ENCODE measurements at places on chromosomes 12 and 14.

GRCh38 chr14:64059454-64060198 is 206.8 kb downstream of the SYNE2 start:
- no peak for DNase-seq

DNA sequence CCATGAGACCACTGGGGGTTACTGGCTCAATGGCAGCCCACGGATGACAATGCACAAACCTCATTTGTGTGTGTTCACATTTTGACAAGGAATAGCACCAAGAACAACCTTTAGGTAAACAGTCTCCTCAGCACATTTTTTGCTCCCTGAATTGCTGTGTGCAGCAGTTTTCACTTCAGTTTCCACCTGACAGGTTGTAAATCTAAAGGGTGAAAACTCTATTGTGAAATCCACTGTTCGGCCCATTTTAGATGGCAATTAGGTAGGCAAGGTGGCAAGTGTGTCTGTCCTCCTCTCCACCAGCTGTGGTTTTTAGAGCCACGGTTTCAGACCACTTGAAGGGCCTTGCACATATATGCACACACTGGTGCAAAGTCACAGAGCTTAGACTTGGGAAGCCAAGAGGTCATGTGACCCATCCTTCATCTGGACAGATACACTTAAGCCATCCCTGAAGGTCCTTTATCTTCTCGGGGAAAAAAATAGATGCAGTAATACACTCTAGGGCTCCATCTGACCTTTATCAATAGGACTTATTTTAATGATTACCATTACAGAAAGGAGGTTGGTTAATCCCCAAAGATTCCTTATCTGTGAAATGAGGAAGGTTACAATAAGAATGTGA is 23.2 kb downstream of the HAL start:
- DNase-seq: no peak

DNA sequence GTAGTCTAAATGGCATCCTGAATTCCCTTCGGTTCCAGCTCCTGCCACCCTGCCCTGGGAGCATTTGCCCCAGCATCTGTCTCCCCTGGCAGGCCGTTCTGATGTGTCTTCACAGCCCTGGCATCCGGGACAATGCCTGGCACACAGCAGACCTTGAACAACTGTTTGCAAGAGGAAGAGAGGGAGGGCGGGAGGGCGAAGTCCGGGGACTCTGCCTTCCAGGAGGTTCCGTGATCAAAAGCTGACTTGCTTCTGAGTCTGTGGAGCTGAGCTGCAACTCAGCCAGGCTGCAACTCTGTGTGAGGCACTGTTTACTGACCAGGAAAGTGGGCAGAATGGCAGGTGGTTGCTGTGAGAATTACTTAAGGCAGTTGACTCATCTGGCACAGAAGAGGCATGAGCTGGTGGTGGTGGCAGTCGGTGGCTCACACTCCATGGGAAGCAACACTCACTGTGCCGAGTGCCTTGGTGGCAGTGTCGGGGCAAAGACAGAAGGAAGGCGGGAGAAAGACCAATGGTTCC is 61.1 kb upstream of the DLK1 start:
- DNase-seq: no peak

GRCh38 chr12:79535751-79536150 is 155.0 kb downstream of the PAWR start:
- DNase-seq: no peak

- DNase-seq: no peak
Measured at GRCh38 chr12:108640802-108641445, 7.2 kb upstream of the SELPLG start.

- no peak for DNase-seq
Measured at GRCh38 chr14:81971911-81972310, 438.3 kb upstream of the SEL1L start.

Measured in activated CD4-positive, alpha-beta memory T cell treated with anti-CD3 and anti-CD28 coated beads for 36 hours (primary cell).